ENCODE measurements at places on chromosomes 12 and 14. TPM values are rescaled to one million over a fixed set of nuclear protein-coding genes. Genes with fewer than 3 reads are reported as not detected.

Gene GLS2
- total RNA-seq = 4.7 TPM

GRCh38 chr14:68541178-68541896 is 251.5 kb downstream of the ZFP36L1 start:
- H3K27ac ChIP-seq = no peak overlapping the region
- H3K27me3 ChIP-seq = no peaks in the 10 kb centered on the region
- H3K4me1 ChIP-seq = no peaks in the 10 kb centered on the region
- DNase-seq = no peak
- no peaks in the 10 kb centered on the region for H3K36me3 ChIP-seq

- H3K4me1 ChIP-seq = no peaks in the 10 kb centered on the region
- H3K27me3 ChIP-seq = no peaks in the 10 kb centered on the region
- H3K36me3 ChIP-seq = peaks cover 30% of the 10 kb centered on the region
- H3K27ac ChIP-seq = no peak overlapping the region
- no peak for DNase-seq
These were observed 34.2 kb downstream of the DHX37 start for GRCh38 chr12:124954771-124955170.

- H3K4me1 ChIP-seq = peaks cover 10% of the 10 kb centered on the region
- no peaks in the 10 kb centered on the region for H3K27me3 ChIP-seq
- no peak for DNase-seq
These were observed 45.8 kb downstream of the YAF2 start for GRCh38 chr12:42192258-42192657.

DNA sequence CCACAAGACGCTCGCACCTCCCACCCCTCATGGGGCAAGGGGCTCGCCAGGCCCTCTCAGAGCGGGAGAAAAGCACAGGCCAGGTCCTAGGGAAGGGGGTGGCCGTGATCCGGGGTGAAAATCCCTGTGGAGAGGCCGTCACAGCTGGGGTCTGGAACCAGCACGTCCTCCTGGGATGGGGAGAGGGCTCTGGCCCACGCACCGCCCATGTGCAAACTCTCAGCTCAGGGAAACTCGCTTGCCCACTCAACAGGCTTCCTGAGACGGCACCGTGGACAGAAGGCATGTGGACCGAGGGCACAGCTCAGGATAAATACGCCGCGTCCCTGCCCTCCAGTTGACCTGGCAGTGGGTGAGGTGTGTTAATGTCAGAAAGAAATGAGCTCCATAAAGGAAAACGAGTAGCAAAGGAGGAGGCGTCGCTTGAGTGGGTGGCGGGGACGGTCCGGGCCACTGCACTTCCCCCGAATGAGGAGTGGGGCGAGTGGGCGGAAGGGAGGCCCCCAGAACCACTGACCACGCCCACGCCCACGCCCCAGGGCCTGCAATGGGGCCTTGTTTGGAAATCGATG is 57.6 kb upstream of the GALNT9 start:
- H3K36me3 ChIP-seq = no peaks in the 10 kb centered on the region
- H3K4me1 ChIP-seq = no peaks in the 10 kb centered on the region
- H3K27me3 ChIP-seq = peaks cover 24% of the 10 kb centered on the region
- H3K27ac ChIP-seq = no peak overlapping the region

Measured in activated naive CD8-positive, alpha-beta T cell treated with anti-CD3 and anti-CD28 coated beads for 36 hours (primary cell).